ENCODE measurements at places on chromosomes 7 and 10.

DNA sequence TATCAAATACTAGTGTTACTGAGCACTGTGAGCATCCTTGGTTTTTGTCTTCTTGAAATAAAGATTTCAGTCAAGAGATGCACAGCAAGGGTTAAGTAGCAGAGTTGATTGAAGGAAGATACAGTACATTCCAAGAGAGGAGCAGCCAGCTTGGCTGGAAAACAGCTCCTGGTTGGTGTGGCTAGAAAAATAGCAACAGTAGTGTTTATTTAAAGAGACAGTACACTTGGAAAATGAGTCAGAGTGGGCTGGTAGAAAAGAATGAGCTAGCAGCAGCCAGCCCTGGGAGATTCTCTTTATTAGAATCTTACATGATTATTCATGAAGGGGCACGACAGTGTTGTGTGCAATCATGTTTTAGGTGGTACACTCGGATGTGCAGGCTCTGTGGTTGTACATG, 1016.4 kb upstream of the SORCS1 start:
- no peak for DNase-seq

- no peak for DNase-seq
These were observed 285.6 kb downstream of the PRPF18 start for GRCh38 chr10:13872411-13872810.

DNA sequence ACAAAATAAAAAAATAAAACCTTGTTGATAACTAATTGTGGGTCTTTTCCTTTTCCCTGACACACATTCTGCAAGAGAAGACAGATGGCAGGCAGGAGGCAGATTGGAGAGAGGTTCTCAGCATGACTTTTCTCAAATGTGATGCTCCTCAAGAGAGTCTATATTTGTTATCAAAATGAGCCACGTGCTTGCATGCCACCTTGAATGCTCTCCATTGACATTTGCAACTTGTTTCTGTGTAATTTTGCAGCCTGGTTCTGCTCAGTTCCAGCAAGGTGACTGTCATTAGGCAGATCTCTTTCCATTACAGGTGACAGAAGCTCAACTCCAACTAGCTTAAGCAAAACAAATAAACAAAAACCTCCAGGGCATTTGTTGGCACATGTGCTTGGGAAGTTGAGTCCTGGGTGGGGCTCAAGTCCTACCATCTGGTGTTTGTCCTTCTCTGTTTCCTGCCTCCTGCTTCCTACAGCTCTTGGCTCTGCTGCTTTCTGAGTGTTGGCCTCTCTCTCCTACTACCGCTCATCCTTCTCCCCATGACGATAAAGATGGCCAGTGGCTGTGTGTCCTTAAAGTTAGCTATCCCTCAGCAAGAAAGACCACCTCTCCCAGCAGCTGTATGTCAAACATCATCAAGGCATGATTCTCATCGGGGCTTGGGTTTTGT, 56.7 kb downstream of the GRK5 start:
- DNase-seq = no peak

DNA sequence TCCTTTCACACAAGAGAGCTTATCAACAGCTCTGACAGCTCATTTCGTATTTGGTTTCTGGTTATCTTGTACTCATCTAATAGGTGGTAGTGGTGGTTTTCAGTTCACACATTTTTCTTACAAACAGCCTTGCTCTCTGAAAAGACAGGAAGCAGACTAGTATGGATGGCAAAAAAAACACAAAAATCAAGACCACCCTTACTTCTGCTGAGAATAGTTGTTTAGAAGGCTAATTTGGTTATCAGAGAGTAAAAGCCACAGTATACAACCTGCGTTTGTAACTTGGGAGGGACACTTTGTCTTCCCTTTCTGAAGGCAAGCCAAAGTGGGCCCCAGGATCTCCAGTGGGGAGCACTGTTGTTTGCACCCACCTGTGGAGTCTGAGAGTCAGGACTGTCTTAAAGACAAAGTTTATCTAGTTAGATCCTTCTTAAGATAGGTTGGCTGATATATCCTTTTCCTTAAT, 68.0 kb downstream of the PIP4K2A start:
- no peak for DNase-seq

DNA sequence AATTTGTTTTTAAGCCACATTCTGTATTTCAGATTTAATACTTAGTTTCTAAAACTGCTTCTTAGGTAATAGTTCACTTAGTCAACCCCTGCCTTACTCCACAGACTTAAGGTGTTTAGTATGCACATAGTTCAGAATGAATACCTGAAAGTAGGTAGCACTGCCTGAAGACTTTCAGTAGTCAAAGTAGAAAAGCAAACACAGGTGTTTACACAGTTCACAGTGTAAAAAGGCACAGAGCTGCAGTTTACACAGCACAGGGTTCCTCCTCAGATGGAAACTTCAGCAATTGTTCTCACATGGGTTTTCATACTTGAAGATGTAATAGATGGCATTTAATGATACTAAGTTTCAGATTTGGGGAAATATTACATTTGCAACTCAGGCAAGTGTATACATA, 3.1 kb upstream of the PKD1L1 start:
- DNase-seq = no peak

DNA sequence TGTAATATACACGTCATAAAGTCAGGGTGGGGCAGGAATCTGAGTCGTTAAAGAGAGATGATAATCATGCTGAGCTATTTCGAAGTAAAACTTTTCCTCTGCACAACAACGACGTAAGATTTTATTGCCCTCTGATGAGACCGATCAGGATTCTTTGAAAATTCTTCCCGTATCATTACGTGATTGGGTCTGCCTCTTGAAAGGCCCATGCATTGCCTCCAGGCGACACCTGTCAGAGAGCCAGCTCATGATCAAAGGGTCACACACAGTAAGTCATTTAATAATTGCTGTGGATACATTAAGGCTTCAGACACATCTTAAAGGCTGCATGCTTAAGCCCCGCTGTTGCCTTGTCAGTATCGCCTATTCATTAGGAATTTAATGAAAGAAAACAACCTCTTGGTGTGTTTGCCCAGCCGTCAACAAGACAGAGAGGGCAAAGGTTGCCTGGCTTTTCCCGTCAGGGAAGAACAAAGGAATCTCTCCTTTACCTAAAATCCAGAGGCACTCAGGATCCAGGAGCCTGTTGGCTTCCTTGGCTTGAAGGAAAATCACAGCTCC, 189.0 kb upstream of the SH2B2 start:
- DNase-seq = no peak

- no peak for DNase-seq
These were observed 120.7 kb downstream of the CXCL12 start for GRCh38 chr10:44264244-44264643.

DNA sequence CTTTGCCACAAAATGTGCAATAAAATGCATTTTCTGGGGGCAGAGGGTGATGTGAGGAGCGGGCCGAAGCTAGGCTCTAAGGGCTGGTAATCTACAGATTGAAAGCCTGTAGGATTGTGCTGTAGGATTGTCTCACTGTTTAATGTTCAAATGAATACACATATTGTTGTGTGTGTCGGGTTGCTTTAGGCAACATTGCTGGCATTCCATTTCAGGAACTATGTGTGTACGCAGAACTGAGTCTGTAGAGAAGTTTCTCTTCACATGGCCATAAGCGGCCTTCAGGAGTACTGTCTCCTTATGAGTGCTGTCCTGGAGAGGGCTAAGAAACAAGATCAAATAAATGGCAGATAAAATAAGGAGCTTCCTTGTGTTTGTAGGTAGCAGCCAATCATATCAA, 540.2 kb downstream of the GATA3 start:
- no peak for DNase-seq

- DNase-seq = no peak
These were observed 40.6 kb upstream of the PIK3CG start for GRCh38 chr7:106824458-106824857.

GRCh38 chr7:36441344-36442022, 51.8 kb downstream of the ANLN start:
- DNase-seq = no peak

GRCh38 chr10:20029523-20029922, 213.3 kb downstream of the PLXDC2 start:
- no peak for DNase-seq

- DNase-seq = no peak
These were observed 57.8 kb downstream of the PHYHIPL start for GRCh38 chr10:59234194-59234593.

GRCh38 chr10:118272149-118272721, 69.9 kb downstream of the FAM204A start:
- DNase-seq = no peak

DNA sequence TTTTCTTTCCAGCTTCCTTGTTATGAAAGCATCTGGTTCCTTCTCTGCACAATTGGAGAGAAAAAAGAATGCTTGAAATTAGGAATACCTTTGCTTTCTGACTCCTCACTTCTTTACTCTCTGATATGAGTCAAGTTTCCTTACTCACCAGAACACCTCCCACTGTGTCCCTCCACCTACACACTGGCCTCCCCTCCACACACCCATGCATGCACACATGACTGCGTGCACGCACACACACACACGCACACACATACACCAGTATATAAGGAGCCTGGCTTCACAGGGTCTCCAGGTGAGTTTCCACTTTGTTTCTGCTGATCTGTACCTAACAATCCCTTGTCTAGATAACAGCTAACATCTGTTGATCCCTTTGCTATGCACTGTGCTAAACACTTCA, 11.4 kb upstream of the PTER start:
- DNase-seq = no peak

DNA sequence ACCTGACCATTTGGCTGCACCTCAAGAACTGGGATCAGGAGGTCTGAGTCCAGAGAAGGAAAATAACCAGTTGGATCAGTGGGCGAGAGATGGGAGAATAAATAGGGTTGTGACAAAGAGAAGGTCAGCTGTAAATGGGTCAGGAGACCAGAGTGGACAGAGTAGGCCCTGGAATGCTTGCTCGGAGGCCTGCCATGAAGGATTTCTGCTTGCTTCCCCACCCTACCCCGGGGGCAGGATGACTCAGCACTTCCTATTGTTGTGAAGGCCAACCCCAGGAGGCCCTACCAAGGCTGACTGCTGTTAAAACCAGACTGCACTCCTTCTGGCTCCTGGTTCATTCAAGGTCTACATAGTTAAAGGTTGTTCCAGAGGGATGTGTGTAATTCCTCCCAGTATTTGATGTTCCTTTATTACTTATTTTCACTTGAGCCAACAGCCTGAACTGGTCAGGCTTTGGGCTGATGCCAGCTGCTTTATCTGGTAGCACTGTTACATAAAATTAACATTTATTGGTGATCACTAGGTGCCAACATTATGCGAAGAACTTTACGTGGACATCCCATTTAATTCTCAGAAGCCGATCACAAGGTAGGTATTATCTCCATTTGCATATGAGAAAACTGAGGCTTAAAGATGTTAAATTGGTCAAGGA, 27.3 kb upstream of the IFRD1 start:
- no peak for DNase-seq

GRCh38 chr10:73944356-73945100, 33.6 kb downstream of the PLAU start:
- DNase-seq = no peak

DNA sequence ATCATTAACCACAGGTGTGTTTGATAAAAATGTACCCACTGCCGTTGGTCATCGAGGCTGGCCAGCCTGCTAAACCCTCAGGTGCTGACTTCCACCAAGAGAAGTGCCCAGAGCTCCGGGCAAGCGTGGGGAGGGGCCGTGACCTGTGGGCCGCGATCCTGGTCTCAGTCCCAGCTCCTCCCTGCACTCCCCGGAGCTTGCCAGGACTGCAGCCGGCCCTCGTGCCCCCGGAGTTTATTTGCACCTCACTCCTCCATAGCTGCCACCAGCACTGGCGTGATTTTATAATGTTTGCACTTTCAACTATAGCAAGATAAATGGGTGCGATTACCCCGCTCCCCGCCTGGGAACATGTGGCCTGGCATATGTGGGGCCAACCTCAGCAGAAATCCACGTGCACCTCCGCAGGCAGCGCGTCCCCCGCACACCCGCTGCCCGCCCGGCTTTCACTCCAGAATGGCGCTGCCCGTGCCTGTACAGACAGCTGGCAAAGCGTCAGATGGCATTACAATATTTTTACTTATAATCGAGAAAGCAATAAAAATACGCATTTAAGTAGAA, 30.8 kb downstream of the UNCX start:
- DNase-seq = no peak

GRCh38 chr10:53894145-53894544, 906.9 kb downstream of the PCDH15 start:
- no peak for DNase-seq

DNA sequence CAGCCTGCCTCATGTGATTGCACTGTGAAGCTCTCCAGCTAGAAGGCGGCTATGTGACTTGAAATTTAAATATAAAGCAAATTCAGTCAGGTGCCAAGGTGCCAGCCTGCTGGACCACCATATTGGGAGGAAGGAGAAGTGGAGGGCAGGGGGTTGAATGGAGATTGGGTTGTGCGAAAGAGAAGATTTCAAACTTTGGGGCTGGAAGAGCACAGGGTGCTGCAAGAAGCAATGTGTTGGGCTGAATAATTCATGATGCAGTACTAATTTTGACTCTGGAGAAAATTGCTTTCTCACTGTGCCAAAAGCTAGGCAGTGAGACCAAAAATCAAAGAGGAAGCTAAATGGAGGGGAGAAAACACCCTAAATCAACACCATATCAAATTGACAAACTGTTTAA, 335.3 kb downstream of the NRG3 start:
- no peak for DNase-seq

DNA sequence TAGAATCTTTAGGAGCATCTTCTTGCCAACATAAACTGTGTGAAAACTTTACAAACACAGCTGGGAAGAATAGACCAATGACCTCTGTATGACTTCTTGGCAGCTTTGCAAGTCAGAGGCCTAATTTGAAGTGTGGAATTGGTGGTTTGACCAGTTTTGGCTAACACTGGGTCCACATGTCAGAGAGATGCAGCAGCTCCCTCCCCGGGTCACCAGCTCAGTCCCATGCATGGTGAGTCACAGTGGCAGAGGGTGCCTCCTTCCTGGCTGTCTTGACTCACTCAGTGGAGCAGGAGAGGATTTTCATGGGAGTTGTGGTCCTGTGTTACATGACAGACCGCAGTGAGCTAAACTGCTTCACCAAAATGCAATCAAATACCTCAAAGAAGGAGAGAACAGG, 8.2 kb upstream of the STARD3NL start:
- DNase-seq = no peak

GRCh38 chr10:114577133-114577532, 80.9 kb downstream of the ABLIM1 start:
- DNase-seq = no peak

- DNase-seq = no peak
These were observed 31.5 kb downstream of the STK32C start for GRCh38 chr10:132276179-132276675.

GRCh38 chr10:34292194-34292565, 522.9 kb downstream of the PARD3 start:
- no peak for DNase-seq

DNA sequence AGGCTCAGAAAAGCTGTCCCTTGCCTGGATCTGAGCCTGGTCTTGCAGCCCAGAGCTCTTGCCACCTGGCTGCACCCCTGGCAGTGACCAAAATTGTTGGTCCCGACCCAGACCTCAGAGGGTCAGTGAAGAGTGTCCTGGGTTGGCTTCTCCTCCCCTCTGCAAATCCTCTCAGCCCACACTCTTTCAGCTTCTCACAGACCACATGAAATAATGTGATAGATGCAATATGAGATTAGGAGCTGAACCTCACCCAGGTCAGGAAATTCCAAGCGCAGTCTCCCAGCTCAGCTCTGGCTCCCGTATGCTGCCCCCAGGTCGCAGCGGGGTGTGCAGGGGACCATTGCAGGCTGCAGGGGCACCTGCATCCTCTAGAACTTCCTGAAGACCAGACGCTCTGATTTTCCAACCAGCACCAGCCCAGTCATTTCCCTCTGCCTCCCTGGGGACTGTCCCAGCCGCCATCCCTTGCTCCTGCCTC, 19.6 kb upstream of the RET start:
- no peak for DNase-seq

All from activated CD4-positive, alpha-beta T cell treated with anti-CD3 and anti-CD28 coated beads, Interleukin-2, amount 50 U/mL, for 24 hours (primary cell).